ENCODE measurements at places on chromosomes 13 and 19.

DNA sequence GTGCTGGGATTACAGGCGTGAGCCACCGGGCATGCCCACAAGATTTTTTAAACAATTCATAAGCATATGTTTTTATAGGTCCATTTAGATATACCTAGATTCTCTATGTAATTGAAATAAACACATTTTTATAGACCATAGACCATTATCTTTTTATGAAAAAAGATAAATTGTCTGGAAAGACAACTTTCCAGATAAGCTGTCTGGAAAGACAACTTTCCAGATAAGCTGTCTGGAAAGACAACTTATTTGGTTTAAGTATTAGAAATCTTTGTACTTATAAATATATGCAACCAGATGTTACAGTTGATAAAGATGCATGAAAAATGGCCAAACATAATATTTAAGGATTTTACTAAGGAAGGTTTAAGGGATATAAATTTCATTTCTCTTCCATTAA lies 538.5 kb downstream of the GPC6 start:
- no peak for DNase-seq

GRCh38 chr19:41298348-41298964 lies 11.5 kb upstream of the CCDC97 start:
- no peak for DNase-seq

DNA sequence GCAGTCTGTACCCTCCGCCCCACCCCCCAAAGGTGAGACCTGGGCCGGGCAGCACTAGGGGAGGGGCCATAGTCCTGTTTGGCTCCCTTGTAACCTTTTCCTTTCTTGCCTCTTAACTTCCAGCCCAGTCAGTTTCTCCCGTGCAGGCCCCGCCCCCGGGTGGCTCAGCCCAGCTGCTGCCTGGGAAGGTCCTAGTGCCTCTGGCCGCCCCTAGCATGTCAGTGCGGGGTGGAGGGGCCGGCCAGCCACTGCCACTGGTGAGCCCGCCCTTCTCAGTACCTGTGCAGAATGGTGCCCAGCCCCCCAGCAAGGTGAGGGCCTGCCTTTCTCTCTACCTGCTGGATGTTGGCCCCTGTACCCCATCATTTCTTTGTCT lies 10.5 kb upstream of the PRR19 start:
- no peak for DNase-seq

DNA sequence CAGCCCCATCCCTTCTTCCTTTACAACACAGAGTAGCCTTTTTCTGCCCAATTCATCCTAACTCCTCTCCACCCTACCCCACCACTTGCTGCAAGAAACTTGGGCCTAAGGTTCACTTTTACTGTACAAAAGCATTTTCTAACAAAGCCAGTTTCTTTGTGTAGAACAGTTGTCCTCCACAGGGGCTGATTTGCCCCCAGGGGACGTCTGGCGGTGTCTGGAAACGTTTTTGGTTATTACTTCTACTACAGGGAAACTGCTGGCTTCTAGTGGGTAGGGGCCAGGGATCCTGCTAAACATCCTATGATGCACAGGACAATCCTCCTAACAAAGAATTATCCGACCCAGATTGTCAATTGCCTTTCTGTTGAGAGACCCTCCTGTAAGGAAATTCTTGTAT lies 7.3 kb upstream of the LMO7 start:
- no peak for DNase-seq

- no peak for DNase-seq
Measured at GRCh38 chr13:71514900-71515743, 351.9 kb downstream of the DACH1 start.

DNA sequence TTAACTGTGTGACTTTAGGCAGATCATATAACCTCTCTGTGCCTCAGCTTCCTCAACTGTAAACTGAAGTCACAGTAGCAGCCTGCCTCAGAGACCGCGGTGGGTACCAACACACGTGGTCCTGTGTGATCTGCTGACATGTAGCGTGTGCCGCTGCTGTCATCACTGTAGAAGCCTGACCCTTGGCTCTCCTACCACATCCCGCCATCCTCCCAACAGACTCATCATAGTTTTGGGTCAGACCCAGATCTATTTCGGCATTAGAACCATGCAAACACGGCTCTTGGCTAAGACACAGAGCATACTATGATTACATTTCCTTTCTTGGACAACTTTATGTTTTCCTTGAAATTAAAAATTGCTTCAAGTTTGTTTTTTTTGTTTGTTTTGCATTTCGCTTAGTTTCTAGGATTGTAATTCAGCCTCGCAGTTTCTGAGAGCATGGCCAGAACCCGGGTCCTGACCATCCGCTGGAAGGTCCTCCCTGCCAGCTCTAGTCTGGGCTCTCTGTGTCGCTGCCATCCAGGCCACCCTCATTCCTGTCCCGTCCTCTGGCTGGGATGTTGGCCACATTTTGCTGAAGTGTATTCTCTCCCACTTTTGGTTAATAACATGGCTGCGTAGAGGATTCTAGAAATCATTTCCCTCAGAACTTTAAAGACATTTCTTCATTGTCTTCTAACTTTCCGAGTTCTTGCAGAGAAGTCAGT lies 53.0 kb downstream of the GGACT start:
- no peak for DNase-seq

- no peak for DNase-seq
Measured at GRCh38 chr13:105050686-105051085, 1484.8 kb downstream of the EFNB2 start.

GRCh38 chr13:93472296-93472695 lies 245.7 kb downstream of the GPC6 start:
- no peak for DNase-seq

DNA sequence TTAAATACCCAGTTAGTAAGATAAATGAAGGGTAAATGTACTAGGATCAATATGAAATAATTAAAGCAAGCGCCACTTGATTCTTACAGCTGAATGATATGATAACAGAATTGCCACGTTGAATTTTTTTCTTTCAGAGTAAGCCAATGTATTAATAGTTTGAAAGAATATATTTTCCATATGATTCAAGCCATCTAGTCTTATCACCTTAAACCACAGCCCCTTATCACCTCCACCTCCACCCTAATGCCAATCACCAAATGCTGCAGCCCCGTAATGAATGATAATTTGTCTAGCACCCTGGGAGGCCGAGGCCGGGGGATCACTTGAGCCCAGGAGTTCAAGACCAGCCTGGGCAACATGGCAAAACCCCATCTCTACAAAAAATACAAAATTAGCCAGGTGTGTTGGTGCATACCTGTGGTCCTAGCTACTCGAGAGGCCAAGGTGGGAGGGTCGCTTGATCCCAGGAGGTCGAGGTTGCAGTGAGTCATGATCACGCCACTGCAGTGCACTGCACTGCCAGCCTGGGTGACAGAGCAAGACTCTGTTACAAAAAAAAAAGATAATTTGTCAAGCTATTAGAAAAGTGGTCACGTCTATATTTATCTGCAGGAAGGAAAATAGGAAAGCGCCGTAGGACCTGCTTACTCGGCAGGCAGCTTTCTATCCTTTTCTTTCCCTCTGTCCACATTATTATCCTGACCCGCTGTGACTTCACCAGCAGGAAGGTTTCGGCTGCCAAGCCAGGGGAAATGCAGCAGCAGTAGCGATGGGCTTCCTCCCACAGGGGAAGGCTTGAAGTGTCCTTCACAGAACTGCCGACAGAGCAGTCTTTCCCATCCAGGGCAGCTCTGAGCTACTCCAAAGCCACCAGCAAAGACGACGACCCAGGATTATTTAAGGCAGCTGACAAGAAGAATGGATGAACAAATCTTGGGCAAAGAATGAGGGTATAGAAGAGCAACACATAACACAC lies 19.7 kb upstream of the CLN5 start:
- DNase-seq, result no peak

DNA sequence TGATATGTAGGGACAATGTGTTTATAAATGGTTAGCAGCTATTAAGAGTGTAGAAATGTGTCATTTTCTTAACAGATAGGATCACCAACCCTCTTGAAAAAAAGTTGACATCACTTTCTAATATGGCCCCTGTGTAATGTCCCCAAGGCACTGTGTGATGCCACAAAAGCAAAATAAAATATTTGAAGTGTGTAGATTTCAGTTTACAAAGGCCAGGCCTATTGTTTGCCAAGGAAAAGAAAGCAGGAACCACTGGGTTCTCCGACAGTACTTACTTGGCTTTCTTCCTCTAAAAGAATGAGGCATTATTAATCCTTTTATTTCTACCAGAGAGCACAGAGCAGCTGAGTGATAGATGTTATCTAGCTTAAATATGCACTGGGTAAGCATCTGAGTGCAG lies 10.5 kb upstream of the GJA3 start:
- DNase-seq, result no peak

- no peak for DNase-seq
Measured at GRCh38 chr19:18473003-18473705, 35.2 kb upstream of the ISYNA1 start.

DNA sequence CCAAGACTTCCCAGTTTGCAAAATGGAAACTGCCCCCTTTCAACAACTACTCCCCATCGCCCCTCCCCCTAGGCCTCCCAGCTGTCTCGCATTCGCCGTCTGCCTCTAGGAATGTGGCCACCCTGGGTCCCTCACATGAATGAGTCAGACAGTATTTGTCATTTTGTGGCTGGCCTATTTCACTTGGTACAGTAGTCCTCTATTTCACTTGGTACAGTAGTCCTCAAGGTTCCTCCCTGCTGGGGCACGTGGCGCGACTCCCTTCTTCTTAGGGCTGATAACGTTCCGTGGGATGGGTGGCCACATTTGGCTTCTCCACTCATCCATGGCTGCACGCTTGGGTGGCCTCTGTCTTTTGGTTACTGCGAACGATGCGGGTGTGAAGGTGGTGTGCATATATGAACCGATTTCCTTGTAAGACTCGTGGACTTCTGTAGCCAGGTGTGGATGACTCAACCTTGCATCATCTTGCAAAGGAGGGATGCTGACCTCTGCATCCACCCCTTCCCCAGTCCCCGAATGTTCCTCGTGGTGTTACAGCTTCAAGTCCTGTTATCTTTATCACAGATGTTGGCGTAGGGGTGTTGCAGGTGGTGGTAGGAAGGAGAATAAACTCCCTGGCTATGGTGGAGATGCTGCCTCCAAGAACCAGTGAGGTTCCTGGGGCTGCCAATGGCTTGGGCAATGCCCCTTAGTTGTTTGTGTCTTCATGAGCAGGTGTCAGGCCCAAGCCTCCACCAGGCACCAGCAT lies 112.1 kb upstream of the SOX1 start:
- peak; percentile 66 for DNase-seq

Measured in SW480 (cell line).